ENCODE measurements at places on chromosomes 3 and 15.

GRCh38 chr15:35728219-35728940, 182.4 kb upstream of the DPH6 start:
- DNase-seq: no peak

GRCh38 chr3:45333549-45333948, 54.8 kb upstream of the LARS2 start:
- peak; percentile 67 for DNase-seq

- DNase-seq: no peak
Measured at GRCh38 chr3:165644331-165644730, 192.9 kb downstream of the BCHE start.

DNA sequence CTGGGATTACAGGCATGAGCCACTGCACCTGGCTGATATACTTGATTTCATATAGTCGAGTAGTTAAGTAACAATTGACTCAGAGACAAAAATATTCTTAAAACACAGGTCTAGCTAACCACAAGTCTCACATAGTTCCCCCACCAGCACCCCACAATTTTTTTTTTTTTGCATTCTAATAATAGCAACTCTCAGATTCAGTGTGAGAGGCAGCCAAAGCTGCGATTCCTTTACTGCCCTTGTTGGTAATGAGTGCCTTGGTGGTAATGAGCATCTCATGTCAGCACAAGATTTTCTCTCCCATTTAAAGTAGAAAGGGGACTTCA, 72.5 kb downstream of the WWTR1 start:
- DNase-seq: no peak

DNA sequence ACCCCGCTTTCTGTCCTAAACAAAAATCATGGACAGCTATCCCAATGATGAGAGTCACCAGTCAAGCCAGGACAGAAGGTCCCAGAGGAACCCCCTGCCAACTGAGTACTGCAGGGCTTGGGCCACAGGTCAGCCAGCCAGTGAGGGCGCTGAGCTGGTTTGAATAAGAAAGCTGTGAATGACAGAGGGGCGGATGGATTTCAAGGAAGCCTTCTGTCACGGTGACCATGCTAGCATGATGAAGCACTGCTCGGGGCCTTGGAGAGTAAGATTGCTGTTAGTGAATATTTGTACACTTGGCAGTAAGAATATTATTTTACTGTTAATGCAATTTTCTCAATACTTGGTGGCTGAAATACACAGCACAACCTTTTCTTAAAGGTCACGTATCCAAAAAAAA, 734.0 kb upstream of the NR2F2 start:
- DNase-seq: no peak

DNA sequence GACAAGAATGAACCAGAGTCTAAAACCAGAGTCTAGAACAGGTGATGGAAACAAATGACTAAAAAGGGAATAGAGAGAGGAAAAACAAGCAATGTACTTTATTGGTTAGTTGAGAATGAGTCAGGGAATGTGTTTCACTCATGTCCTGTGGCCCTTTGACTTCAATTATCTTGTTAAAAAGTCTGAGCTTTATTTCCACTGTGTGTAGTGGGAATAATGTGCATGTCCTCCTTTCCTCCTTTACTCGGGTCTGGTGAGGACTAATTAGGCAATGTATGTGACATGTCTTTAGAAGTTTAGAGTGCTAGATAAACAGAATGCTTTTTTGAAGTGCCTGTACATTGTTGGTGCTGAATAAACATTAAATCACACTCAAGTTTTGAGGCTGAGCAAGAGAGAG, 21.3 kb downstream of the LSAMP start:
- DNase-seq: no peak

GRCh38 chr3:156360083-156360482, 194.8 kb downstream of the SSR3 start:
- no peak for DNase-seq

DNA sequence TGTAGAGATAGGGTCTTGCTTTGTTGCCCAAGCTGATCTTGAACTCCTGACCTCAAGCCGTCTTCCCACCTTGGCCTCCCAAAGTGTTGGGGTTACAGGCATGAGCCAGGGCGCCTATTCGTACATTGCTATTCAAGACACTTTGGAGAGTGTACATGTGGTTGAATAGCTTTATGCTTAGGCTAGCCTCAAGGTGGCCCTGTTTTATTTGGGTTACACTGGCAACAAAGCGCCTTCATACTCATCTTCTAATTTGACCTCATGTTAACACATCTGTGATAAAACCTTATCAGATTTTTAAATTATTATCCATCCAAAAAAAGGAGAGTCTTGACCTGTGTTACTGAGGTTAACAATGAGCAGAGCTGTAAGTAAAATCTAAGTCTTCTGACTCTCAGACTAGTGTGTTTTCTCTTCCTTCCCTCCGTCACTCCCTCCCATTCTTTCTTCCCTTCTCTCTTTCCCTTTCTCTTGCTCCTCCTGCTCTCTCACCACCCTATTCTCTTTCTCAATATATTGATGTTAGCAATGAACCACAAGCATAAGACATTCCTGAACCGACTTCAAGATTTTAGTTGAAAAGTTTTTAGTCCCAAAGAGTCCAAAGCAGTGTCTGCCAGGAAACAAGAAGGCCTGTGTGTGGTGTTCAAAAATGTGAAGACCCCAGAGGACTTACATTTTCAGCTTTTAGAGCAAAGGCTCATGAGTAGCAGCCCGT, 603.7 kb upstream of the CFAP20DC start:
- DNase-seq: no peak

- DNase-seq: no peak
Measured at GRCh38 chr15:60283936-60284335, 113.8 kb downstream of the ANXA2 start.

- DNase-seq: no peak
Measured at GRCh38 chr15:90889313-90889730, 5.0 kb downstream of the FES start.

GRCh38 chr3:66355394-66355793, 134.6 kb downstream of the SLC25A26 start:
- no peak for DNase-seq

- no peak for DNase-seq
Measured at GRCh38 chr15:57135800-57136199, 217.4 kb downstream of the TCF12 start.

GRCh38 chr15:74920456-74920855, 13.8 kb upstream of the FAM219B start:
- DNase-seq: no peak

DNA sequence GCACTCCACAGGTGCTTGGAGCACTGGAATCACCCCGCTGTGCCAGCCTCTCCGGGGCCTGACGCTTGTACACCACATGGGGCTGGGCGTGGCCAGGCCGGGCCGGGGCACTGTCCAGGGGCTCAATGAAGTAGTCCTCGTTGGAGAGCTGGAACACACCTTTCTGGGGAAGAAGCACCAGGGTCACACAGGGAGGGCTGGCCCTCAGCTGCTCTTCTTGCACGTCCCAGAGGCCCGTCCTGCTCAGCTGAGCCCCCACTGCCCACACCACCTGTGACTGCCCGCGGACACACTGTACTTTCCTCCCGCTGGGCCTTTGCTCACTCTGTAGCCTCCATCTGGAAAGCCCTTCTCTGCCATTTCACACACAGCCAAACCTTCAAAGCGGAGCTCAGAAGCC, 13.3 kb downstream of the ADAMTS7 start:
- no peak for DNase-seq

GRCh38 chr3:144409319-144409718, 437.7 kb downstream of the DIPK2A start:
- DNase-seq: no peak

GRCh38 chr15:85667491-85668424, 127.0 kb downstream of the KLHL25 start:
- DNase-seq: peak; percentile 98

GRCh38 chr15:82900511-82901060, 51.9 kb downstream of the HOMER2 start:
- no peak for DNase-seq

DNA sequence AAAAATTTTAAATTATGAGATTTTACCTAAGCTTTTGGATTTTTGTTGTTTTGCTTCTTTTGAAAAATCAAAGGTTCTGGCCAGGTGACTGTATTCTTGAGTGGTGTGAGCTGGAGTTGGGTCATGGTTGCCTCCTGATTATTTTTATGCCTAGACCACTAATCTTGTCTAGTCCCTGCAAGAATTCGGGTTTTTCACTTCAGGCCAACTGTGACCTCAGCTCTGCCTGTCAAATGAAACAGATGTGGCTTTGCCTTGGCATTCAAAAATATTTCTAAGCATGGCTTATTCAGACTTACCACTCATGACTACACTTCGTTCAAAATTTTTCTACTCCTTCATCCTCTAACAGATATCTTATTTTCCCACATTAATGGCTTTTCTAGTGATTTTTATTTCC, 25.4 kb upstream of the CDV3 start:
- peak; percentile 40 for DNase-seq

GRCh38 chr3:127431066-127431465, 143.2 kb upstream of the PRR20G start:
- peak; percentile 2 for DNase-seq

DNA sequence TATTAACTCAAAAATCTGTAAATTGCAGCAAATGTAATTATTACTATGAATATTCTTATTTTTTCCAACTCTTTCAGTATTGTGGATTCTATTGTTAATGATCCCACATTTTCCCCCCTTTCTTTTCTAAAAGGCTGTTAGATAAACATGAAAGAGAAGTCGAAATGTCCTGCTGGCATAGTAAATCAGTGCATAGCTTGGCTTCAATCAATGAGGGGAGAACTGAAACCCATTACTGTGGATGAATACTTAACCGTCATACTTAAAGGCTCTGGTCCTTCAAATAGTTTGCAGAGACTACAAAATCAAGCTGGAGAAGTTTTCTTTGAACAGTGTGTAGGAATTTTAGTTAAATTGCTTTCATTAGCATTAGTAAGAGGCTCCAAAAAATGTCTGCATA, 667.9 kb downstream of the CADM2 start:
- DNase-seq: no peak

DNA sequence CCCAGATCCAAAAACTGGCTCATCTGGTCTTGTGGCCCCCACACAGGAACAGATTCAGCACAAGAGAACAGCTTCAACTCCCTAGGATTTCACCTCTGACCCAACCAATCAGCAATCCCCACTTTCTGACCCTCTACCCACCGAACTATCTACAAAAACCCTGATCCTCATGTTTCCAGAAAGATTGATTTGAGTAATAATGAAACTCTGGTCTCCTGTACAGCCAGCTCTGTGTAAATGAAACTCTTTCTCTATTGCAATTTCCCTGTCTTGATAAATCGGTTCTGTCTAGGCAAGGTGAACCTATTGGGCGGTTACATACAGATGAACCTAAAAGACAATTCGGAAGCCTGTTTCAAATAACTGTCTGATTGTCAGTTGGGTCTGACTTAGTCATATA, 847.6 kb upstream of the ALCAM start:
- no peak for DNase-seq

DNA sequence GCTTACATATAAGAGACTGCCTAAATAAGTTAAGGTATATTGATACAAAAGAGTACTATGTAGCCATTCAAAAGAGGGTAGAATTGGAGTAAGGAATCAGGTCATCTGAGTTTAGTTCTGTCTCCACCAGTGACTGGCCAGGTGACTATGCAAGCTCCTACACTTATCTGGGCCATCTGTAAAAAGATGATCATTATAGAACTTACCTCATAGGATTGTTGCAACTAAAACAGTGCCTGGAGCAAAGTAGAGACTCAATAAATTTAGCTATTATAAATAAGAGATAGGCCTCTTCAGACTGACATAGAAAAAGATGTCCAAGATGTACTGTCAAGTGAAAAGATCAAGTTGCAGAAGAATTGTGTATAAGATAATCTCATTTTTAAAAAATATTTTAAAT, 1.7 kb upstream of the ATP8B4 start:
- DNase-seq: no peak

- peak; percentile 80 for DNase-seq
Measured at GRCh38 chr15:68819495-68820294, 1.0 kb downstream of the ANP32A start.

GRCh38 chr3:184633237-184633579, 71.6 kb downstream of the EPHB3 start:
- DNase-seq: no peak
